ENCODE measurements at places on chromosomes 1 and 21.

GRCh38 chr1:110083866-110084226 is 13.4 kb upstream of the ALX3 start:
- no peak for DNase-seq

DNA sequence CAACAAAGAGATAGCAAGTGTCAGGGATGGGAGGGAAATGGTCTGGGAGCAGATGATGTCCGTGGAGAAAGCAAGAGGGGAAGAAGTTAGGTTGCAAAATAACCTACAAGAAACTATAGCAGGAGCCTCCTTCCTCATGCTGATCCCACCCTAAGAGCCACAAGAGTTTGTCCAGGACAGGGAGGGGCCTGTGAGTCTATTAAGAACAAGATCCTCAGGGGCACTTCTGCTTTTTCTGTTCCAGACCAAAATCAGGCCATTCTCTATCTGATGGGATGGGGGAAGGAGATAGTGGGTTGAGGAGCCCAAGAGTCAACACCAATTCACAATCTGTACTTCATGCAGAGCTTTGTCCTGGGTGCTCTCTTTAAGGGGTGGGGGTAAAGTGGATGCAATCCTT is 7.7 kb upstream of the ATP1A4 start:
- DNase-seq: no peak

DNA sequence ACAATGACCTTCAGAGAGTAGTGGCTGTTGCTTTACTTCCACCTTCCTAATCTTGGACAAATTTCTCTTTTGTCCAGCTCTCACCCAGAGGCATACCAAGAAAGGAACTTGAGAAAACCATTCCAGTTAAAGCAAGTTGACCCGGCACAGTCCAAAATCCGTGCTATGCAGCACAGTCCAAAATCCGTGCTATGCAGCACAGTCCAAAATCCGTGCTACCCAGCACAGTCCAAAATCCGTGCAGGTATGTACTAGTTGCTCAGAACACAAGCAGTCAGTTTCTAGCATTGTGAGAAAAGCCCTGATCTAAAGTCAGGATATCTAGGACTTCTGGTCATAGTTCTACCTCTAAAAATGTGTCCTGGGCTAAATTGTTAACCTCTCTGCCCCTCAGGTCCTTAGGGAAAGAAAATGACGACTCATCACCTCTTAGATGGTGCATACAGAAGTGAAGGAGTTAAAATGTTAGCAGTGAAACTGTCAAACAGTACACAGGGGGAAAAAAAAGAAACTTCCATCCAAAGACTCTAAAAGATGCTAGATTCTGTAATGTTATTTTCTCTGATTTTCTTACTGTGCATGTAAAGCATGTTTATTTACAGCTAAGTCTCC is 40.3 kb upstream of the ENAH start:
- DNase-seq: no peak

GRCh38 chr1:30920827-30921226 is 12.3 kb upstream of the SDC3 start:
- DNase-seq: no peak

DNA sequence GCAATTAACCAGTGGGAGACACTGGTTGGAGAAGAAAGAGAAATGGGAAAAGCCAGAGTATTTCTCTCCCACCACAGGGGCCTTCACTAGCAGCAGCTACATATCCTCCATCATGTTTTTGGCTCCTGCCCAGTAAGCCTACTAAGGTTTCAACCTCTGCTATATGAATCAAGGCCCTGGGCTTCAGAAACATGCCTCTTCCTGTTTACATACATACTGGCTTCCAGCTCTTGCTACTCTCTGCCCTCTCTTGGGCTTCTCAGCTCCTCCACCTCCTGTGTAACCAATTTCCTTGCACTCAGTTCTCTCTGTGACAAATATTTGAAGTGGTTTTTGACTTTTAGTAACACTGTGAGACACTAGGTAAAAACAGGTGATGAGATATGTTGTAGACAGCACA is 80.8 kb downstream of the LRRC7 start:
- DNase-seq: no peak

- DNase-seq: no peak
Observed at GRCh38 chr1:188155261-188155660, 1326.5 kb downstream of the PLA2G4A start.
